ENCODE measurements at places on chromosomes 2 and 18. TPM values are rescaled to one million over a fixed set of nuclear protein-coding genes. Genes with fewer than 3 reads are reported as not detected.

- DNase-seq = no peak
- H3K36me3 ChIP-seq = no peaks in the 10 kb centered on the region
- no peaks in the 10 kb centered on the region for H3K4me1 ChIP-seq
- no peak overlapping the region for H3K27ac ChIP-seq
- no peak overlapping the region for H3K4me3 ChIP-seq
Observed at GRCh38 chr2:127634626-127635379, 11.2 kb upstream of the GPR17 start.

DNA sequence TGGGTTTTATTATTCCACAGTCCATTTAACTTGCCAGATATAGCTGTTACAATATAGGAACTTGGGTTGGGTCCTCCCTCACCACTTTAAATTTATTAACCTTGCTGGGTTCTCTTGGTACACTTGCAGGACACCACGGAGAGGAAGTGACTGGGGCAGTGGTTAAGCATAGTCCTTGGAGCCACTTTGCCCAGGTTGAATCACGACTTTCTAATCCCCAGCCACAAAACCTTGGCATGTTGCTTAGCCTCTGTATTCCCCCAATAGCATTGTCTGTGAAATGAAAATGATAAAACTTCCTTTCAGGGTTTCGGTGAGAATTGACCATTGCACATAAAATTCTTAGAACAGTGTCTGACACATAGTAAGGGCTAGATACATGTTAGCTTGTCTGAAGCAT lies 221.2 kb downstream of the IRS1 start:
- no peaks in the 10 kb centered on the region for H3K4me1 ChIP-seq
- H3K36me3 ChIP-seq = no peaks in the 10 kb centered on the region
- H3K27ac ChIP-seq = no peak overlapping the region
- DNase-seq = no peak
- no peak overlapping the region for H3K4me3 ChIP-seq
- H3K27me3 ChIP-seq = peaks cover under 1% of the 10 kb centered on the region

- no peak overlapping the region for H3K4me3 ChIP-seq
- H3K27me3 ChIP-seq = no peaks in the 10 kb centered on the region
- no peak overlapping the region for H3K27ac ChIP-seq
- H3K4me1 ChIP-seq = peaks cover 4% of the 10 kb centered on the region
- H3K36me3 ChIP-seq = peaks cover 16% of the 10 kb centered on the region
Observed at GRCh38 chr18:79300413-79300812, 95.3 kb upstream of the NFATC1 start.

GRCh38 chr18:33755931-33756560 lies 178.0 kb downstream of the ASXL3 start:
- H3K4me3 ChIP-seq = no peak overlapping the region
- H3K27ac ChIP-seq = no peak overlapping the region
- H3K36me3 ChIP-seq = no peaks in the 10 kb centered on the region
- H3K27me3 ChIP-seq = no peaks in the 10 kb centered on the region
- H3K4me1 ChIP-seq = no peaks in the 10 kb centered on the region
- DNase-seq = no peak

DNA sequence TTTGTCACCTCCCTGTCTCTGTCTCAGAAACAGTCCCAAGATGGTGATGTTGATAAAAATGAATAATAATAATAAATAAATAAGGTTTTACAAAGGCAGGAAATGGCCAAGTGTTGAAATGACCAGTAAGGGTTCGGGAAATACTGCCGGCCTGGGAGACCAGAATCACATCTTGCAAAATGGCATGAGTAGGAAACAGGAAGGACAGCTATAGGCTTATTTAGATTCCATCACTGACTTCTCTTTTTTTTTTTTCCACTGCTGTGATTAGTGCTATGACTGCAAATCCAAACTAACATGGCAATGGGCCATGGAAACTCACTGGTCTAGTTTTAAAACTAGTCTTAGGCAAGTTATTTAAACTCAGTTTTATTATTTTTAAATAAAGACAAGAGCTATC lies 60.6 kb downstream of the SCN1A start:
- no peak overlapping the region for H3K27ac ChIP-seq
- H3K4me1 ChIP-seq = no peaks in the 10 kb centered on the region
- DNase-seq = no peak
- no peaks in the 10 kb centered on the region for H3K36me3 ChIP-seq
- H3K27me3 ChIP-seq = no peaks in the 10 kb centered on the region

DNA sequence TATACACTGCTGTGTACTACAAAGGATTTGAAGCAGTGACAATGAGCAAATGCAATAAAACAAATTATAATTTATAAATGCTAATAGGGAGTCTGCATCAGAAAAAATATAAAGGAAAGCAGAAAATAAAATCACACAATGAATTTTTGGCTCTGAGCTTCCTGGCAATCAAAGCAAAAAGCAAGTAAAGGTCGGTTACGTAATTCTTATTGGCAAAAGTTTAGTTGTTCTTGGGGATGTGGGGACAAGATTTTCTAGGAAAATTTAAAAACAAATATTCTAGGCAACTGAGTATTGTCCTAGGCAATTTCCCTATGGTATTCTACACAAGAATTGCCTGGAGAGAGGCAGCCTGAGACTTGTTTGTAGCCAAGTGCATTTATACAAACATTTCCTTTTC lies 1.8 kb downstream of the ORC2 start:
- peaks cover 44% of the 10 kb centered on the region for H3K4me1 ChIP-seq
- peaks cover 12% of the 10 kb centered on the region for H3K36me3 ChIP-seq
- no peak overlapping the region for H3K4me3 ChIP-seq
- H3K27me3 ChIP-seq = peaks cover 11% of the 10 kb centered on the region

The UGT1A5 gene
- polyA plus RNA-seq = not detected

All from immature natural killer cell (primary cell).